SJSA1 (cell line): ENCODE measurements at places on chromosomes 5 and 9.
A peak's percentile ranks its signal among the peaks of the same experiment; 100 is the strongest.

DNA sequence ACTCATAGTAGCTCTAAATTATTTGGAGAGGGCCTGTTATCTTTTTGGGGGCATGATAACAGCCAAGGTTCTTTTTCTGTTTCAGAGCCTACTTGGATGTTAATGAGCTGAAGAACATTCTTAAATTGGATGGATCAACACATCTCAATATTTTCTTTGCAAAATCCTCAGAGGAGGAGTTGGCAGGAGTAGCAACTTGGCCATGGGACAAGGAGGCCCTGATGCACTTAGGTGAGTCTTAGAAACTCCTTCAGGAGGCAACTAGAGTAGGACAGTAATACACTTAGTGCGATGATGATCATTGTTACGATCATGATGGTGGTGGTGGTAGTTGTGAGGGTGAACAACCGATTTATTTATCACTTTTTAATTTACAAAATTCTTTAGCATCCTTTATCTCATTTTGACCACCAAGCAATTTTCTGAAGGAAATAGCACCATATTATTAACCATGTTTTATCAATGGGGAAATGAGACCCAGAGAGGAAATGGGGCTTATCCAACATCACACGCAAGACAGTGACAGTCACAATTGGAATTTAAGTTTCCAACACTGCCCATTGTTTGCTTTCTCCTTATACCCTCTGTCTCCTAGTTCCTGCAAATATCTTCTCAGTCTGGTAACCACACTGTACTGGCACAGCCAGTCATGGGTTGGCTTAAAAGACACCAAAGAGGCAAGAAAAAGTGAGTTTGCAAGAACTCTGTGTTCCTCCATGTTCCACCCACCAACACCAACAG lies 54.0 kb downstream of the PAPPA start:
- DNase-seq: no peak

- DNase-seq: no peak
Observed at GRCh38 chr5:176784218-176785165, 25.9 kb upstream of the UNC5A start.

GRCh38 chr5:10331341-10331796 lies 22.1 kb upstream of the MARCHF6 start:
- peak; percentile 34 for DNase-seq

DNA sequence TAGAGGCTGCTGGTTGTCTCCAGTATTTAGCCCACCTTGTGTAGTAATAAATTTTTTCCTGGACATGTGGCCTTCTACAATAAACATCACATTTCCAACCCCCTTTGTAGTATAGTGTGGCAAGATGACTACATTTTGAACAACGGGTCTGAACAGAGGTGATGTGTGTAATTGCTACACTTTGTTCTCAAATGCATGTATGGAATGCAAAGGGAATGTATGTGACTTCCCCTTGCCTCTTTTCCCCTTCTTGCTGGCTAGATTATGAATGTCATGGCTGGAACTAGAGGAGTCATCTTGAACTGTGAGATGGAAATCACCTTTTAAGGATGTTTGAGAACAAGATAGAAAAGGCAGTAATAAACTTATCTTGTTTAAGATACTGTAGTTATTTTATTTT lies 54.5 kb downstream of the PRR16 start:
- no peak for DNase-seq

- DNase-seq: no peak
Observed at GRCh38 chr5:82798676-82799075, 278.5 kb downstream of the TMEM167A start.

DNA sequence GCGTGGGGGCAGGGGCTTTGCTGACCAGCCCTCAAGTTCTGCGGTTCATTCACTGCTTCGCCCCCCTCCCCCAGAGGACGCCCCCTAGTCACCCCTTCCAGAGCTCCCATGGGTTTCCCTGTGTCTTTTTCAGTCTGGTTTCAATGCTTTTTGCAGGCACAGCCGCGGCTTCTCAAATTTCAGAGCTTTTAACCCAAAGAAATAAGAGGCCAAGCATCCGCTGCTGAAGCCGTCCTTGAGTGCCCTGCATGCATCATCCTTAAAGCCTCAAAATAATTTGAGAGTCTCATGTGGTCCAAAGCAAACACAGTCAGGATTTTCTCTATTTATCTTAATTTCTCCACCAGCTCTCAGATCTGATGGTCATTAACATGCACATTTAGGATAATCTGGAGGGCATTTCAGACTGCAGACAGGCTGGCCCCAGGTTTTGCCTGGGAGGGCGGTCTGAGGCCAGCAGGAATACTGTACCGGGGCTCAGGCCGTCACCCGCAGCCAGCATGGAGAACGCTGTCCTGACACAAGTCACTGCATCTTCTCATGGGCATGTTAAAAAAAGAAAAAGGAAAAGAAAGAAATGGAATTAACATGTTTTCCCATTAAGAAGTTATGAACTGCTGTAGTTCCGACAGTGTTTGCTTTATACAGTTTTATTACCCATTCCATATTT lies 420.8 kb upstream of the IRX4 start:
- DNase-seq: no peak

- no peak for DNase-seq
Observed at GRCh38 chr9:105316703-105317102, 72.3 kb downstream of the SLC44A1 start.

GRCh38 chr9:96219026-96219899 lies 82.7 kb downstream of the HSD17B3 start:
- DNase-seq: no peak

- DNase-seq: no peak
Observed at GRCh38 chr5:104361932-104362331, 799.3 kb upstream of the NUDT12 start.

GRCh38 chr5:132437604-132438266 lies 52.8 kb downstream of the IRF1 start:
- peak; percentile 95 for DNase-seq

DNA sequence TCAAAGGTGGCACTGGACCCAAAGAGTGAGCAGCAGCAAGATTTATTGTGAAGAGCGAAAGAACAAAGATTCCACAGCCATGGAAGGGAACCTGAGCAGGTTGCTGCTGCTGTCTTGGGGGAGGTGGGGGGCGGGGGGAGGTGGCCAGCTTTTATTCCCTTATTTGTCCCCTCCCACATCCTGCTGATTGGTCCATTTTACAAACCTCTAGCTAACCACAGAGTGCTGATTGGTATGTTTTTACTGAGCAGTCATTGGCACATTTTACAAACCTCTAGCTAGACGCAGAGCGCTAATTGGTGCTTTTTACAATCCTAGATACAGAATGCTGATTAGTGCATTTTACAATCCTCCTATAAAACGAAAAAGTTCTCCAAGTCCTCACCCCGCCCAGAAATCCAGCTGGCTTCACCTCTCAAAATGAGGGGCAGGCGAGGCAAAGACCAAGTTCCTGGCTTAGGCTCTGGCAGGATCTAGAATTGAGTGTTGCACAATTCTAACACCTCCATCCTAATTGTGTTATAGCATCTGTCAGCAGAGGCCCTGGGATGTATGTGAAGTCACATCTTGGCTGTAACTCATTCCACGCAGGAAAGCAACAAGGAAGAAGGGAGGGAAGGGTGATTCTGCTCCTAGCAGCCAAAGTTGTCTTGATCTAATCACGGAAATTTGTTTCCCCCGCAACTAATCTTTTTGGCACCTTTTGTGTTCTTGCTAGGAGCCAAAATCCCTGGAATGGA lies 34.3 kb downstream of the ROR2 start:
- DNase-seq: no peak

DNA sequence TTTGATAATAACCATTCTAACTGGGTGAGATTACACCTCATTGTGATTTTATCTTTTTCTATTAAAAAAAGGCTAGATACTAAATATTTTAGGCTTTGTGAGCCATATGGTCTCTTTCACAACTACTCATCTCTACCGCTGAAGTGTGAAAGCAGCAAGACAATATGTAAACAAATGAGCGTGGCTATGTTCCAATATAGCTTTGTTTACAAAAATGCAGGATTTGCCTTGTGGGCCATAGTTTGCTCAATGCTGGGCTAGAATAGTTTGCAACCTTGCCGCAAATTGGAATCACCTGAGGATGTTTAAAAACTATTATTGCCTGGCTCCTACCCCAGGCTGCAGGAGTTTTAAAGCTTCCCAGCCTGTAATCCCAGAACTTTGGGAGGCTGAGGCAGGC lies 10.2 kb upstream of the GPR150 start:
- no peak for DNase-seq

- no peak for DNase-seq
Observed at GRCh38 chr5:76145945-76146344, 62.8 kb downstream of the SV2C start.

GRCh38 chr9:114690308-114690707 lies 8.3 kb upstream of the TEX48 start:
- no peak for DNase-seq
